A549 treated with CORT108297 at 1 μM for 4 hours (cell line): ENCODE measurements at places on chromosomes 5 and 9. TPM values are rescaled to one million over a fixed set of nuclear protein-coding genes. Genes with fewer than 3 reads are reported as not detected.

Gene C5orf52
- total RNA-seq = not detected in 5 replicates

Gene HRCT1
- 0.12 to 0.38 TPM (median 0.23 TPM) in 5 replicates for total RNA-seq

Gene ZFP37
- 1.3 to 2.3 TPM (median 1.6 TPM) in 5 replicates for total RNA-seq

Gene ZNF462
- total RNA-seq = 4.0 to 4.6 TPM (median 4.3 TPM) in 5 replicates

Gene SMIM27
- total RNA-seq = 10.6 to 16.9 TPM (median 13.9 TPM) in 5 replicates

Gene EQTN
- total RNA-seq = not detected in 5 replicates

Gene OTP
- total RNA-seq = 0.03 to 0.09 TPM (median 0.06 TPM) in 5 replicates

Gene GEMIN5
- total RNA-seq = 22.3 to 27.3 TPM (median 24.0 TPM) in 5 replicates

Gene LEAP2
- total RNA-seq = 0.73 to 1.6 TPM (median 1.1 TPM) in 5 replicates

Gene TBC1D2
- 8.2 to 12.4 TPM (median 9.7 TPM) in 5 replicates for total RNA-seq

Gene VCAN
- total RNA-seq = 10.5 to 16.5 TPM (median 13.9 TPM) in 5 replicates

Gene CYSTM1
- total RNA-seq = 152 to 224 TPM (median 170 TPM) in 5 replicates

Gene ADCY2
- not detected in 5 replicates for total RNA-seq

Gene CRHBP
- 0.09 to 0.25 TPM (median 0.15 TPM) in 5 replicates for total RNA-seq
